Tibial artery (tissue), 4 donors: ENCODE measurements at places on chromosomes 13 and 19.

DNA sequence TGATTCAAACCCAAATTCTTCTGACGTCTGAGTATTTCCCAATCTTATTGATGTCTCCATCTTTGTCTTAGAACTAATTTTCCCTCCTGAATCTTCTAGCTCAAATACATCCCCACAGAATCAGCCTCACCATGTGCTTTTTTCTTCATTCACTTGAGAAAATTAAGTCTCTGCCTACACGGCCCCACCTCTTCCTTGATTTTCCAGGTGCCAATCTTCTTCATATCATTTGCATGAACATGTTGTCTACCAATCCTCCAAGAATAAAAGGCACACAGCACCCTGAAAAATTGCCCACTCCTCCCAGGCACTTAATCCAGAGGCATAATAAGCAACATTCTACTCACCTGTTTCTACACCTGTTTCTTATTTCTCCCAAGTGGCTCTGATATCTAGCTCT lies 408.1 kb upstream of the NBEA start:
- no peak for DNase-seq

DNA sequence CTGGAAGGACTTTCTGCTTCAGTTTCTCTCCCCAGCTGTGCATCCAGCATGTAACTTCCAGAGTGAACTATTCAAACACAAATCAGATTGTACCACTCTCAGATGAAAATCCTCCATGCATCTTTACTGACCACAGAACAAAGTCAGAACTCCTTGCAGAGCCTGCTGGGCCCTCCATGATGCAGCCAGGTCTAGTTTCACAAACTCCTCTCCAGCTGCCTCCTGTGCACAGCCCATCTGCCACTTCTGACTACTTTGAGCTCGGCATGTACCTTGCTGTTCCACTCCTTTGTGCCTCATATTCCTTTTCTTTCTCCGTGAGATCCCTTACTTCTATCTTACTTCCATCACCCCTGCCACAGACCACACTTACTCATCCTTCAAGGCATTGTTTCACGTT lies 31.4 kb downstream of the NALCN start:
- DNase-seq, result no peak

DNA sequence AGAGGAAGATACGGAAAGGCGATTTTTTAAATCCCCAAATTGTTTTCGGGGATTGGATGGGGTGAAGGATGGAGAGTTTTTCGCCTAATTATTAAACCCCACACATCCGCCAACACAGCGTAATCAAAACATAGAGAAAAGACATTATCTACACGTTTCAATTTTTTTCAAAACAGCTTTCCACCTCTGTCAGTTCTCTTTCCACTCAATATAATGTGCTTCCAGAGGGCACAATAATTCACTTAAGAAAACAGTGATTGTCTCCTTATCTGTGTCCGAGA lies 435 bp upstream of the OBI1 start:
- DNase-seq, result no peak

- no peak for DNase-seq
Measured at GRCh38 chr13:77333594-77333993, 6.7 kb upstream of the MYCBP2 start.

GRCh38 chr13:28854657-28855056 lies 34.5 kb downstream of the MTUS2 start:
- no peak for DNase-seq

- DNase-seq, result no peak
Measured at GRCh38 chr19:35869327-35870123, 1.2 kb downstream of the APLP1 start.

DNA sequence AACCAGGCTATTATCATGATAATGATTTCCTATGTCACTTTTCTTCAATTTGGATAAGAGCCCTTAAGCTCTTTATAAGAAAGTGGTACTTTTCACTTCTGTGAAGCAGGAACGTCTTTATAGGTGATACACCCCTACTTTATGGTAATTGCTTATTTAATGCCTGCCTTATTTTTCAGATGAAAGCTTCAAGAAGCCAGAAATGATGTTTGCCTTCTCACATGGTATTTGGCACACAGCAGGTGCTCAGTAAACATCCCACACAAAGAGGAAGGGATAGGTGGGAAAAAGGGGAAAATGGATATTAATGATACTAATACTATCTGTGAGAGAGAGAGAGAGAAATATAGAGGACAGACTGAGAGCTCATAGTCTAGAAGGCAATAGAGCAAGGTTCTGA lies 29.0 kb upstream of the WASF3 start:
- DNase-seq, result no peak

DNA sequence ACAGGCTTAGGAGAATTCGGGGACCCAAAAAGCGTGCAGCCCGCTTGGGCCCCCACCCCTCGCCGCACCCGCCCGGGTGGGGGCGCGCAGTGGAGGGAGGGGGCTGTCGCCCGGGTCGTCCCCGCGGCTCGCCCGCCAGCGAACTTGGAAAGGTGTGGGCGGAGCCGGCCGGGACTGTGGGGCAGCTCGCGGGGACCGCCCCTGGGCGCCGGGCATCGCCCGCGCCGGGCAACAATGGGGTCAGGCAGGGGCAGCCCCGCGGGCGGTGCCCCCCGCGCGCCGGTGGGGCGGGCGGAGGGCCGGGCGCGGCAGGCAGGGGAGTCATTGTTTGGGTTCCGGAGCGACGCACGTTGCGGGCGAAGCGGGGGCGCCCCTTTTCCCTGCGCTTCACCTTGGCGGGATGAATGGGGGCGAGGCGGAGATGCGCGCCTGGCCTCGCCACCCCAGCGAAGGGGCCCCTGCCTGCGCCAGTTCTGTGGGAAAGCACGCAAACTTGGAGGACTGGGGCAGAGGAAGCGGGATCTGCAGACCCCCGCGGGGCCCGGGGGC lies 647 bp upstream of the KLF12 start:
- DNase-seq, result peak; percentile 53

GRCh38 chr19:49363268-49364082 lies at the start of gene DKKL1:
Gene DKKL1, plus strand, starts transcription at chr19:49363877. Its CDS starts 122 bp downstream, at chr19:49363999.
- peak; percentile 100 for DNase-seq

GRCh38 chr13:25046985-25047511 lies 48.9 kb upstream of the PABPC3 start:
- DNase-seq, result no peak

DNA sequence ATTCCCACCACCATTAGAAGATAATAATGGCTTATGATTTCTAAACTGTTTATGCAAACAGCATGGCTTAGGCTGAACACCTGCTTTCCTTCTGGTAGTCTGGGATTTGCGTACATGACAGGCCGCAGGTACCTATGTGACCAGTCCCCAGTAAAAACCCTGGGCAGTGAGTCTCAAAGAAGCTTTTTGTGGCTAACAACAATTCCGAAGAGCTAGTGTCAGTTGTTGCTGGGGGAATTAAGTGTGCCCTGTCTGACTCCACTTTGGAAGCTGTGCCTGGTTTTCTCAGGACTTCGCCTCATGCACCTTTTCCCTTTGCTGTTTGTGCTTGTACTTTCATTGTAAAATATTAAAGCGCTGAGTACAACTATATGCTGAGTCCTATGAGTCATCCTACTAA lies 250.2 kb upstream of the MIR17HG start:
- no peak for DNase-seq

DNA sequence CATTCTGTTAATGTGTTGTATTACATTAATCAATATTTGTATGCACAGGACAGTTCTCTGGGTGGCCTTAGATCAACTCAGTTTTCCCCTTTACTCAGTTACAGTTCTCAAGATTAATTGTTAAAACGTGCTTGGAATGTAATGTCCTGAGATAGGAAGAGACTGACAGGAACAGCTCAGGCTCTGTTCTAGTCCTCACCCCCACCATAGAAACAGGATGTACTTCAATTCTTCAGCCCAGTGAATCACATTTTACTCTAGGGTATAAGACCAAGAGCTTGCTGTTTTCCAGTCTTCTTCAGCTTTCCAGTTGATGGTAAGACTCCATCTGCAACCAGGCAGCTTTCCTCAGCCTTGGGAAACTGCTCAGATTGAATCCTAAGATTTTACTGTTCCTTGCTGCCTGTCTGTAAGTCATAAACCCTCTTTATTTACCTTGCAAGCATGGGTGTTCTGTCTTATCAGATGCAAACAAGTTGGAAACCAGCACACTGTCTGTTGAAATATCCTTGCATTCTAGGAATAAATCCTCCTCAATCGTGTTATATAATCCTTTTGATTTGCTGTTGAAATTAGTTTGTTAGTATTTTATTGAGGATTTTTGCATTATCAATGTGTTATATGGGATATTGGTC lies 836.9 kb upstream of the PCDH9 start:
- no peak for DNase-seq

GRCh38 chr13:45276913-45277312 lies 64.1 kb downstream of the TPT1 start:
- DNase-seq, result no peak

GRCh38 chr19:480016-480855 lies 16.1 kb upstream of the MADCAM1 start:
- DNase-seq, result peak; percentile 73

GRCh38 chr13:75318138-75318833 lies 163.7 kb downstream of the TBC1D4 start:
- no peak for DNase-seq

- DNase-seq, result no peak
Measured at GRCh38 chr13:97001636-97002035, 7.4 kb upstream of the OXGR1 start.

DNA sequence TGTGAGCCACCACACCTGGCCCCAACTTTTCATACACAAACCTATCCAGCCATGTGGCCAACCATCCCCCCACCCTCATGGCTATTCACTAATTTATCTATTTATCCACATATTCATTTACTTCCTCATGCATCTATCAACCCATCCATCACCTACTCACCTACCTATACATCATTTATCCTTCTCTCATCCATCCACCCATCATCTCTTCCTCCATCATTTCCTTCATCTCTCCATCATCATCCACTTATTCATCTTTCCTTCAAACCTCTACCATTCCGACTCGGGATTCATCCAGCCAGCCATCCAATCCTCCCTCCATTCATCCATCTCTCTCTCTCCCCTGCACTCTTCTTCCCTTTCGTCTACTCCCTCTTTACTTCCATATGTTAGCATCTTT lies 54.6 kb downstream of the RYR1 start:
- DNase-seq, result no peak

DNA sequence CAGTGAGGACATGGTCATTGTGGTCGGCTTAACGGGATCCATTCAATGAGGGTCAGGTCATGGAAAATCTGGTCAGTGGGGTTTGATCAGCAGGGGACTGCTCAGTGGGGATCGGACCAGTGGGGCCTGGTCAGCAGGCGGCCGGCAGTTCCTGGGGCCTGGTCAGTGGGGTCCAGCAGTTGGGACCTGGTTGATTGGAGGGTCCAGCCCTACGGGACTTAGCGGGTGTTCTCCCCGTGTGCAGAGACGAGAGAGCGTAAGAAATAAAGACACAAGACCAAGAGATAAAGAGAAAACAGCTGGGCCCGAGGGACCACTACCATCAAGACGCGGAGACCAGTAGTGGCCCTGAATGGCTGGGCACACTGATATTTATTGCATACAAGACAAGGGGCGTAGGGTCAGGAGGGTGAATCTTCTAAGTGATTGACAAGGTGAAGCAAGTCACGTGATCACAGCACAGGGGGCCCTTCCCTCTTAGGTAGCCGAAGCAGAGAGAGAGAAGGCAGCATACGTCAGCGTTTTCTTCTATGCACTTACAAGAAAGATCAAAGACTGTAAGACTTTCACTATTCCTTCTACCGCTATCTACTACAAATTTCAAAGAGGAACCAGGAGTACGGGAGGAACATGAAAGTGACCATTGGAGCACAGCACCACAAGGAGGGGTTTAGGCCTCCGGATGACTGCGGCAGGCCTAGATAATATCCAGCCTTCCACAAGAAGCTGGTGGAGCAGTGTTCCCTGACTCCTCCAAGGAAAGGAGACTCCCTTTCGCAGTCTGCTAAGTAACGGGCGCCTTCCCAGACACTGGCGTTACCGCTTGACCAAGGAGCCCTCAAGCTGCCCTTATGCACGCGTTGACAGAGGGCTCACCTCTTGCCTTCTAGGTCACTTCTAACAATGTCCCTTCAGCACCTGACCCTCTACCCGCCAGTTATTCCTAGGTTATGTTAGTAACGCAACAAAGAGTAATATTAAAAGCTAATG lies 62.1 kb upstream of the TPM4 start:
- peak; percentile 42 for DNase-seq

DNA sequence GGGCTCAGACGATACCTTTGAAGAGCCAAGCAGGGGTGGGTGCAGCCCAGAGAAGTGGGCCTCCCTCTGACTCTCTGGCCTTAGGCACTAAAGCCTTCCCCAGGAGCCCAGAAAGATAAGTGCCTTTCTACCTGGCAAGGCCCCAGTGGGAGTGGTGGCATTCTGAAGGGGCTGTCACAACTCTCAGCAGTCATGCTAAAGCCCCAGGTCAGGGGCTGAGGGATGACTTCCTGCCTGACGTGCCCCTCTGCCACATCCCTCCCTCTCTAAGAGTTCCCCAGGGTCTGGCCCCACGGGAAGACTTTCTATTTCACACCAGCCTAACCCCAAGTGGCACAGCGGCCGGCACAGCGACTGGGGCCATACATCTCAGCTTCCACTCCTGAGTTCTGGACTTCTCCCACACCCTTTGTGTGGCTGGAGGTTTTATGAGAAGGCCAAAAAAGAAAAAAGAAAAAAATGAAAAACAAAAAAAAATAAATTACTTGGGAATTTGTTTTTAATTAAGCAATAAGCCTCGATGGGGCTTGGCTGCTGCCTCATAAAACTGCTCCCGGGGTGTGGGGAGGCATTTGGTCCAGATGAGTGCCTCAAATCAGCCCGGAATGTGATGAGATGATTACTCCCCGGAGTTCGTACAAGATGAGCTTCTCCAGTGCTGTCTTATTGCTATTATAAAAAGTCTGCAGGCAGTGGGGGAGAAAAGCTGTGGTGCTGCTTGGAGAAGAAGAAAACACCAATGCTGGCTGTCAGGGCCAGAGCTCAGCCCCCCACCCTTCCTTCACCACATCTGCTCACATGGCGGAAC lies 28.5 kb upstream of the PLEKHF1 start:
- DNase-seq, result no peak

- no peak for DNase-seq
Measured at GRCh38 chr19:57905258-57905657, 11.1 kb downstream of the ZNF417 start.

DNA sequence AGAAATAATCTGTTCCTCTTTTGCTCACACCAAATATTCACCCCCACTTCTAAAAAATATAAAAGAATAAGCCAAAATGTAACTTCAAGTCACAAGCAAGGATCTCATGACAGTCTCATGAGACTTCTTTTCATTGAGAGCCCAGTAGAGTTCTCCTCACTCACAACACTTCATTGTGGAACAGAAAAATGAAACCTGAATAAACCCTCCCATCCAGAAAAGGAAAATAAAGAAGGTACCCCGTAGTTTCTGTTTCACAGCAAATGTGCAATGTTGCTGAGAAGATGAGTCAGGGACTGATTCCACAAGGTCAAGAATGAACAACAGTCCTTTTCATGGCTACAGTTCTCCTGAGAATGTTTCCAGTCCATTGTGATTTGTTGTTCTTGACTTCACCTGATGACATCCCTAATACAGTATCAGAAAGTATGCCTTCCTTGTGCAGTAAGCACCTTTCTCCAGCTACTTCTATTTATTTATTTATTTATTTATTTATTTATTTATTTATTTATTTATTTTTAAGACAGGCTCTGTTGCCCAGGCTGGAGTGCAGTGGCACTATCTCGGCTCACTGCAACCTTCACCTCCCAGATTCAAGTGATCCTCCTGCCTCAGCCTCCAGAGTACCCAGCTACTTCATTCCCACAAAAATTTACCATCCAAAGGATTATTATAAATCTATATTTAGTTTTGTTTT lies 6.4 kb upstream of the ZNF841 start:
- no peak for DNase-seq
